Osteoblast (primary cell): ENCODE measurements at places on chromosomes 7 and 10.

DNA sequence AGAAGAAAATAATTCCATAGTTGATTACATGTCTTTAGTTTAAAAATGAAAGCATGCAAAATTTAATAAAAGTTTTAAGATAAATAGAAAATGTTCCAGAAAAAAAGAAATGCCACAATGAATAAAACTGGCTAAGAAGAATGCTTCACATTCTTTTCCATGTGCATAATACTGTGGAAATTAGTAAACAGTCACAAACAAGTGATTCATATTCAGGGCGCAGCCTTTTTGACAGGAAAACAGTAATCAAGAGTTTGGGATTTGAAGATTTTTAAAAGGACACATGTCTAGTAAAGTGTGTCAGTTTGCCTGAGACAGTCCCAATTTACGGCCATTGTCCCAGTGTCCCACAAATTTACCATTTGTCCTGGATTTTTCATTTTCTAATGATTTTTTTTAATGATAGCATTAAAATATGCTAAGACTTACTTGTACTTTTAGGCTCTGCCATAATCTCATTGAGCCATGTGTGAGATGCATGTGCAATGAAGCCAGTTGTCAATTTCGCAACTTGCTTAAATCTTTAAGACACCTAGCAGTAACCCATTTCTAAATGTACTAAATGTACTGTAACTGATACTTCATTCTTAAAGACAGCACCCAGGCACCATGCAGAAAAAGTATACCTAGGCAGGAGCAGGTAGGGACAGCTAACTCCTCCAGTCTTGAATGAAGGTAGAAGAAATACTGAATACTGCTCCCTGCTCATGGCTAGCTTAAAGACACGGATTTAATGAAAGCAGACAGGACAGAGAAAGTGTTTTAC lies 46.9 kb downstream of the ZNF438 start:
- DNase-seq = peak; percentile 11

- DNase-seq = no peak
Measured at GRCh38 chr7:123929655-123930054, 4.6 kb downstream of the SPAM1 start.

- DNase-seq = peak; percentile 85
Measured at GRCh38 chr10:132308587-132309470, 1.1 kb upstream of the STK32C start.

DNA sequence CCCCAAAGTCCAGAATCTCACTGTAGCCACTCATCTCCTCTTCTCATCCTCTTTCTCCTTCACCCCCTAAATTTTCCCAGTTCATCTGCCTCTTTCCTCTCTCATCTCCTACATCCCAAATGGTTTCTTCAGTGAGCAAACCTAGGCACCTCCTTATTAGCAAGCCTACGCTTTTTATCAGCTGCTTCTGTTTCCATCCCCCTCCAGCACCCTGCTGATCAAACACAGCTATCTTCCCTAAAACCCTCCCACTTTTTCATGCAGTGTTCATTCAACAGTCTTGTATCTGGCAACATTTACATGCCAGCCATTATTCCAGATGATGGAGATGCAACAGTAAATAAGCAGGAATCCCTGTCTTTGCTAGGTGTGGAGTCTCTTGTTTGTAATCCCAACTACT lies 3.3 kb upstream of the ABRAXAS2 start:
- DNase-seq = no peak

DNA sequence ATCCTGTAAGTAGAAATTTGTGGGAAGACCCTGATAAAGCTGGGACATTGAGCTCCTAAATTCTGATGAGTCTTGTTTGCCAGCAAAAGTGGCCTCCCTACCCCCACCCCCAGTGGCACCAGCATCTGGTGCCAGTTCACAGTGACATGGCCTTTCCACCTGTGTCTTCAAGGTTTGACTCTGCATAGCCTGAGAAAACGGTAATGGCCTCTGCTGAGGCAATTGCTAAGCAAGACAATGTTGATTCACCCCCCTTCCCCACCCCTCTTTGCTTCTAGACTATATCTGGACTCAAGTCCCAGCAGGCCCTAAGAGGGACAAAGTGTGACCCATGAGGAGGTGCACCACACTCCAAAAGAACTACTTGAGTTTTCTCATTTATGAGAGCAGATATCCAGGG lies 48.0 kb upstream of the PIK3CG start:
- no peak for DNase-seq

DNA sequence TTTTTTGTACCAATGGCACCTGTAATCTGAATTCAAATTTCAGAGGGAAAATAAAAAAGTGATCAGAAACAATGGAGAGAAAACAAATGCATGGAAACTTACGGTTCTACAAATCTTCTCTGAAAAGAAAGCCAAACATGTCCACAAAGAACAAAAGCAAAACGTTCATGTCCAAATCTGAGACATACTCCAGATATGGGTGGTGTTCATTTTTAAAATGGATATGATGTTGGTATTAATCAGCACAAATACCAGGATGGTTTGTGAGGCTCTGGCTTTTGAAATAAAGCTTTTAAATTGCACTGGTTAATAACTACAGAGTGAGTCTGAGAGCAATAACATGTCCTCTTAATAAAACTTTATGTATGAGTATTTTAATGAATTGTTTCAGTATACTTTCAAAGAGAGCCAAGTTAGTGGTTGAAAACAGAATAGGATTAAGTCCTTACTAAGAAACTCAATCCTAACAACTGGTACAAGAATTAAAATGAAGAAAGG lies 366.4 kb downstream of the INHBA start:
- DNase-seq = no peak

DNA sequence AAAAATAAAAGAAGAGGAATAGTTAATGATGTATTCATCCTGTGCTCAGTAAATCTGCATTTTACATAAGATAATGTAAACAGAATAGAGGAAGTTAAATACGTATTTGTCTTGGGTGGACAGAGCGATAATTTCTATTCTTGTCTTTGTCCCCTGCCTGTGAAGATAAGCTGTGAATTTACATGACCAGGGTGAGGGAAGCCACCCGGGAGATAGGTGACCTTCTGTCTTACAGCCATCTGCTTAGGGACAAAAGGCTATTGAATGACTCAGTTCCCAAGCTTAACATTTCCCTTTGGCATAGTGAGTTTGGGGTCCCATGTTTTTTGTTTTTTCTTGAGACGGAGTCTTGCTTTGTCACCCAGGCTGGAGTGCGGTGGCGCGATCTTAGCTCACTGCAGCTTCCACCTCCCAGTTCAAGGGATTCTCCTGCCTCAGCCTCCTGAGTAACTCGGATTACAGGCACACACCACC lies 88.7 kb upstream of the KCTD7 start:
- DNase-seq = no peak

DNA sequence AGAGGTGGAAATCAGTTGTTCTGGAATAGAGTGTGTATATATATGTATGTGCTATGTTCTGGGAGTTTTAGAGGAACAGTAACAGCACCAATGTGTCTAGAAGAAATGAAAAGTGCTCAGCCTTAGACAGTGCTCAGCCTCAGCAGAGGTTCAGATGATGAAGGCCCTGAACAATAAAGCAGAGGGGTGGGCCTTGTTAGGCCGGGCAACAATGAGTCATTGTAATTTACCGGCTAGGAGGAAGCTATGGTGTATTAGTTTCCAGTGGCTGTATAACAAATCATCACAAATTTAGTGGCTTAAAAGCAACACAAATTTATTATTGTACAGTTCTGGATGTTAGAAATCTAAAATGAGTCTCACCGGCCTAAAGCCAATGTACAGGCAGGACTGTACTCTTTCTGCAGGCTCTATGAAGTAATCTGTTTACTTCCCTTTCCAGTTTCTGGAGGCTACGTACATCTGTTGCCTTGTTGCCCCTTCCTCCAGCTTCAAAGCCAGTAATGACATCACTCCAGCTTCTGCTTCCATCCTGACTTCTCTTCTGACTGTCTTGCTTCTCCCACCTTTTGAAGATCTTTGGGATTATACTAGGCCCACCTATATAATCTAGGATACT lies 84.6 kb downstream of the CH25H start:
- no peak for DNase-seq

DNA sequence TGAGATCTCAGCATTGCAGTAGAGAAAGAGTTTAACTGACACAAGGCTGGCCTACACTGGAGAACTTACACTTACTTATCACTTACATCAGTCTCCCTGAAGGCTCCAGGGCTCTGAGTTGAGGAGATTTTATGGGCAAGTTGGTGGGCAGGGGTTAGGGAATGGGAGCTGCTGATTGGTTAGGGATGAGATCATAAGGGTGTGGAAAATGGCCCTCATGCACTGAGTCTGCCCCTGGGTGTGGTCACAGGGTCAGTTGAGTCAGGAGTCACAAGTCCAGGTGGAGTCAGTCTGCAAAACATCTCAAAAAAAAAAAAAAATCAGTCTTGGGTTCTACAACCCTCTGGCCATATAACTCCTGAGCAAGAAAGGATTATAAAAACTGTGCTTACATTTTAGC lies 60.5 kb downstream of the PPP1R17 start:
- DNase-seq = no peak

GRCh38 chr10:63246356-63246755 lies 113.2 kb downstream of the NRBF2 start:
- DNase-seq = no peak
